ENCODE measurements at places on chromosomes 13 and 19. TPM values are rescaled to one million over a fixed set of nuclear protein-coding genes. Genes with fewer than 3 reads are reported as not detected.

ATP4B gene
- polyA plus RNA-seq, result 0.13 TPM

SMIM44 gene
- polyA plus RNA-seq, result not detected

CLEC4G gene
- not detected for polyA plus RNA-seq

SLC46A3 gene
- polyA plus RNA-seq, result 2.4 TPM

FBXO17 gene
- not detected for polyA plus RNA-seq

DLEU7 gene
- polyA plus RNA-seq, result 0.41 TPM

SGCG gene
- polyA plus RNA-seq, result 49.1 TPM

SLC10A2 gene
- not detected for polyA plus RNA-seq

TTC9B gene
- polyA plus RNA-seq, result 0.11 TPM

DNA sequence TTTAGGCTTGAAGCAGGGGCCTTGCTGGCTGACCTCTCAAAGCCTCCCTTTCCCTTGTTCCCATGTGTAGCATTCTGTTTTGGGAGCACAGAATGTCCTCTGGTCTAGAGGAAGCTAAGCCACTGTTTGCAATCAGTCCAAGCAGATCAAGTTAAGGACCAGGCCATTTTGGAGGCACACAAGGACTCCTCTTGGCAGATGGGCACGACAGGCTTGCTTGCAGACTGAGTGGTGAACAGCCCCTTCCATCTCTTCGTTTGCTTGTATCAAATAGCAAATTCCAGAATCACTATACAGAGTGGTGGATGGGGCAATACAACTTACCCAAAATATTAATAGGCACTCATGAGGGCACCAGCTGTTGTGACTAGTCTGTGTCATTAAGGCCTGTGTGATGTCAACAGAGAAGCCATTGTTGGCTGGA lies 215.5 kb upstream of the SERP2 start:
- no peak for DNase-seq

DNA sequence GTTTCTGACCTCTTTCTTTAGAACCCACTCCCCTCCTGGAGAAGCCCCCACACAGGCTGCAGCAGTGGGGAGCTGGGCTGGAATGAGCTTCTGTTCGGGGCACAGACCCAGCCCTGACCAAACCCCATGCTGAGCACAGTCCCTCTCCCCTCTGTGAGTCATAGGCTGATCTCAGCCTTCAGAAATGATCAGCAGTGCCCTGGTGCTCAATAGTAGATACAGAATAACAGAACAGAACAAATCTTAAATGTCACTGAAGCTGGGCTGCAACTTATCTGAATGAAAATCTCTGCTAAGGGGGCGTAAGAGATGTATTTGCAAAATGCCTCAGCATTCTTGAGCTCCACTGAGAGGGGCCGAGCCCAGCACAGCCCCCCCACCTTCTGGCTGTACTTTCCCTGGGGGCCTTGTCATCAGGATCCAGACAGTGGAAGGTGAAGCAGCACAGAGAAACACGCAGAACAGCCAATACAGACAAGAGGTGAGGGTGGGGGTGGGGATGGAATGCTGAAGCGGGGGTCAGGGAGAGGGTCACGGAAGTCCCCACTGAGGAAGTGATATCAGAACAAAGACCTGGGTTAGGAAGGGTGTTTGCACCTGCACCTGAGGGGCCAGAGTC lies 9.9 kb downstream of the ZNF665 start:
- DNase-seq, result no peak

GRCh38 chr13:36555151-36555986 lies 118.5 kb upstream of the SERTM1 start:
- no peak for DNase-seq

DNA sequence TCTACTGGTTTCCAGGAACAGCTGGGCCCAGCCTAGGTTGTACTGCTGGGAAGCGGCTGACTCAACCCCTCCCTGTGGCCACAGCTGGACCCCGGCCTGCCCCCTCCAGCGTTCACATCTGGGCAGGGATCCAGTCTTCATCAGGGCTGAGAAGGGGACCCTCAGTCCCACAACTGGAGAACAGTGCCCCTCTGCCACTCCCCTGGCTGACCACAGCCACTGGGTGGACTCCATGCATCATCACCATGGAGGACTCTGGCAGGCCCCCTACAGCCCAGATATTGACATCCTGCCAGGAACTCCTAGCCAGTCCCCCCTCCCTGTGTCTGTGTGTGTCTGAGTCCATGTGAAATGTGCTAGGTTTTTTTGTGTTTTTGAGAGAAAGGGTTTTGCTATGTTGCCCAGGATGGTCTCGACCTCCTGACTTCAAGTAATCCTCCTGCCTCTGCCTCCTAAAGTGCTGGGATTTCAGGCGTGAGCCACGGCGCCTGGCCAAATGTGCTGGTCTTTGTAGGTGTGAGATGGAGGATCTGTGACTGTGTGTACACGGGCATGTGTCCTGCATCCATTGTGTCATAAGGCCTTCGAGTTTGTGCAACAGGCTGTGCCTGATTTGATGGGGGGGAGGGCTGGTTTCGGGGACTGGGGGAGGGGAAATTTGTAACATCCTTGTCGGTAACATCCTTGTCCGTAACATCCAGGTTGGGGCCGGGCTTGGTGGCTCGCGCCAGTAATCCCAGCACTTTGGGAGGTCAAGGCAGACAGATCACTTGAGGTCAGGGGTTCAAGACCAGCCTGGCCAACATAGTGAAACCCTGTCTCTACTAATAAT lies 4.0 kb upstream of the HOOK2 start:
- DNase-seq, result peak; percentile 83
